ENCODE measurements at places on chromosomes 5 and 9.

GRCh38 chr9:91127653-91128052, 234.1 kb downstream of the AUH start:
- DNase-seq, result no peak

DNA sequence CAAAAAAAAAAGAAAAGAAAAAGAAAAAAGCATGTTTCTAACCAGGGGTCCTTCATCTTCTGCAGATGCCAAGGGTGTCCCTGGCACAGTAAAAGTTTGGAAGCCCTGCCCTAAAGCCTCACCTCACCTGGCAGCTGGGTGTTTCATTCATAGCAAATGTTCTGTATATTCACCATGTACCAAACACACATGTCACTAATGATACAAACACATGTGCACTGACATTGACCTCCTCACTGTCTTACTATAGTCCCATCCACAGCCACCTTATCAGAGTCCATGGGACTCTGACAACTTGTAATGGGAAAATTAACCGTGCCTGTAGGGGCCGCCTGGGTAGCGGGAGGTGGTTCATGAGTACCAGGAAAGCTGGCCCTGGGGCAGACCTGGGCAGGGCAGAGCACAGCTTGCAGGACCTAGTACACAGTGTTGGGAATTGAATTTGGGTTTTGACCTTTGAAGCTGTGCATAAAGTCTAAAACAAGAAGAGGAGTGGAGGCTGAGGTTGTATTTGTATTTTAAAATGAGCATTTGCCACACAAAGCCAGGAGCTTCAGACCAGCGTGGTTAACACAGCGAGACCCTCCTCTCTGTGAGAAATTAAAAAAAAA, 6.4 kb upstream of the MGAT4B start:
- DNase-seq, result no peak

GRCh38 chr5:135821061-135821801, 13.2 kb upstream of the SLC25A48 start:
- no peak for DNase-seq

DNA sequence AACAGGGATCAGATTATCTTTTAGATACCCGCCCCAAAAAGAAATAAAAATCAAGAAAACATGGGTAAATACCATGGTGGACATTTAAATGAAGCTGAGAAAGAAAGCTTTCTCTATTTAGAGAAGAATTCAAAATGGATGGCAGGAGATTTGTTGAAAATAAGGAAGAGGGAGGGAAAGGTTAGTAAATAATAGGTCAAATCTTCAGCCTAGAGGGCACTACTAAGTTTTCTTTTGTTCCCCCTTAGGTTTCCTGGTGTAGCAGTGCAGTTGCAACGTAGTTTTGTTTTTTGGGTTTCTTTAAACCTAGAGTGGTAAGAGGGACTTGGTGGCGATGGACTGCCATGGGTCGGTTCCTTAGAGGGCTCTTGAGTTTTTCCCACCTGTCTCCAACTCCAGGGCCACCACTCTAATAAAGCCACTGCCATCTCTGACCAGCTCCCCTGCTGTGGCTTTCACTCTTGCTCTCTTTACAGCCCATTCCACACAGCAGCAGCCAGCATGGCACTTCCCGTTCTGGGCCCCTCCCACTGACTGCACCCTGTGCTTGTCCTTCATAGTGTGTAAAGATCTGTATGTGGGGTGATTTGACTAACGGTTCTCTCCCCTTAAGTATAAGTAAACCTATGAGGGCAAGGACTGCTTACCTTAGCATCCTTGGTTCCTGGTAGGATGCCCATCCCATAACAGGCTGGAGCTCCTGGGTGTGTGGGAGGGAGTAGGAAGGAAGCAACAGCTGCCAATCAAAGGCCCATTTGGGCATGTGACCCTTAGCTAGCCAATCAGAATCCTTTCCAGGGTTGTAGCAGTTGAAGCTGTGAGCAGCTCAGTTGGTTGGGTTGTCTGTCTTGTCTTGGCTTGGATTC, 118.3 kb downstream of the SLC1A3 start:
- DNase-seq, result peak; percentile 57

Data from erythroblast (primary cell).